ENCODE measurements at places on chromosomes 5 and 9.

GRCh38 chr9:1140057-1140456 is 89.9 kb downstream of the DMRT2 start:
- no peak for ATAC-seq

DNA sequence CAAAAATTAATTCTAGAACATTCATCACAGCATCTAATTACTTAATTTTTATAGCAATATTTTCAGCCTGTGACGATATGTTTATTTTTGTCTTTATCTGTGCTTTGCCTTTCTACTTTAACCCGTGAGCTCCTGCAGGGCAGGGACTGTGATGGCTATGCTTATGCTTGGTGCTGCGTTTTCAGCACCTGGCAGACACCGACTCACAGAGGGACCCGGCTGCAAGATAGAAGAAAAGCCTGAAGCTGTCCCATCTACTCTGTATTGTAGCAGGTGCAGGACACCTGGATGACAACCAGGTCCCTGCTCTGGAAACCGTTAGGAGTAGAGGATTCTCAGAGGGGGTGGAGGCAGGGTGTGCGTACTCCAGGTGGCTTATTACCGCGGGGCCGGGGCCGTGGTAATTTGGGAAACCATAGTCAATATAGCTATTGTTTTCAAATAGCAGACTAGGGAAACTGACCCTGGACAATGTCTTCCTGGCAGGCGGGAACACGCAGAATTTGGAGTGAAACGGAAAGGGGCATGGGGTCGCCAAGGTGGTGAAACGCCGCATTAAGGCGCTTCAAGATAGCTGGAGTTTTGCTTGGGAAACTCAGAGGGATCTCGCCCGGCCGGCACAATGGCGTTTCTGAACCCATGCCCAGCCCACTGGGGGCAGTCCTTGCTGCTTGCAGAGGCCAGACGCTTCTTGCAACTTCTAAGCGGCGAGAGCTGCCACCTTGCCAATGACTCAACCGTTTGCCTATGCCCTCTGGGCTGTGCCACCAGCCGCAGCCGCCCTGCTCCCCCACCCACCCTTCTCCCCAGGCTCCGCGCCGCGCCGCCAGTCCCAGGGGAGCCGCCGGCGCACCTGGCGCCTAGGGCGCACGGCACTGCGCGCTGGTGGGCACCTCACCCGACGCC is 140.1 kb upstream of the PALM2AKAP2 start:
- ATAC-seq, result peak; percentile 80

GRCh38 chr5:88195636-88196035 is 73.0 kb downstream of the TMEM161B start:
- no peak for ATAC-seq

DNA sequence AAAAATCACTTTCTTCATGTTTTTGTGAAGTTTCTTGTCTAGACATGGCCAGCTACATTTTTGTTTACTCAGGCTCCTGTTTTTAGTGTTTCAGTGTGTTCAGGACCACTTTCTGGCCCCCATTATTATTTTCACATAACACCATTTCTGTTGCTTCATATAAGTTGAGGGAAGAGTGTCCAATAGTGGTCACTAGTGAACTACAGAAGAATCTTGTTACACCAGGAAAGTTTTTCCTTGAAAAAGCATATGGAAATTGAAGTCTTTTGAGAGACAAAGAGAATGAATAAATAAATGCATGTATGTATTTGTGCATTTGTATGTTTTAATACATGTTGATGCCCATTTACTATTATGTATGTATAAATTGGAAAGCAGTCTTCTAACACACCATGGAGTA is 3.8 kb downstream of the ADAMTSL1 start:
- ATAC-seq, result no peak

DNA sequence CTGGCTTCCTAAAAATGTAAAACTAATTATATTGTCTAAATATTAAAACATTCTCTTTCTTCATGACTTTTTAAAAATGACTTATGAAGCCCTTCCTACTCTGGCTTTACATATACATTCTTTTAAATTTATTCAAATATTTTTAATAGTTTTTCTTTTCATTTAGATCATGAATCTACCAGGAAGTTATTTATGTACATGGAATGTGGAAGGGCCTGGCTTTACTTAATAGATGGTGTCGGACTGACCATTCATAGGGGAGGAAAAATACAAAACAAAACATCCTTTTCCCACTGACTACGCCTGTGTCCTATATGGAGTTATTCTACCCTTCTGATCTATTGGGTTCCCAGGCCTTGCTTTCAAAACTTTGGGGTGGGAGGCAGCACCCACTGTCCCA is 129.8 kb downstream of the MACROH2A1 start:
- peak; percentile 87 for ATAC-seq

DNA sequence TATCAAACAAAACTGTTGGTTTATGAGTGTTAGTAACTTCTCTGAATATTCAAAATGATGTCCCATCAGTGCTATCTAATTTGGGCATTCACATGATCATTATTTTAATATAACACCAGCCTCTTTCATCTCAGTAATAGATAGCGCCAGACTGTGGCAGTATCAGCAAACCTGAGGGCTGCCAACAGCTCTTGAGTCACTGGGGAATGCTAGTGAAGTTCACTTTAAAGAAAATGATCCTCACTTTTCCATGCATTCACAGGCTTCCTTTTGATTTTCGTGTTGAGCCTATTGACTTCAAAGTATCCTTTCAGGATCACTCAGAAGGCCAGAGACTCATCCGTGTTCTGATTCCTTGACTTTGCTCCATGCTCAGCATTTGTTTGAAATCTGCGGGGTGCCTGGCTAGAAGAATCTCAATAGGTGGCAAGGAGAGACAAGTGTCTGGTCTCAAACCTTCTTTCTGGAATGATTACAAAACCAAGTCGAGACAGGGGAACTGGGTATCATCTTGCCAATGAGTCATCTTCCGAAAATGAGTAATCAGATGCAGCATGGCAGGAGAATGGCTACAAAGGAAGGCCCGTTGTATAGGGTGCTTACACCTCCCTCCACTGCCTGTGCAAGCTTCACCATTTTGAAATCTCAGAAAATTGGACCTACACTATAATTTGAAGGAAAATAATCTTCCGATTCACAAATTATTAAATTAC is 509.1 kb downstream of the RASEF start:
- ATAC-seq, result peak; percentile 94

- no peak for ATAC-seq
Observed at GRCh38 chr5:180456792-180457191, 37.4 kb upstream of the CNOT6 start.

DNA sequence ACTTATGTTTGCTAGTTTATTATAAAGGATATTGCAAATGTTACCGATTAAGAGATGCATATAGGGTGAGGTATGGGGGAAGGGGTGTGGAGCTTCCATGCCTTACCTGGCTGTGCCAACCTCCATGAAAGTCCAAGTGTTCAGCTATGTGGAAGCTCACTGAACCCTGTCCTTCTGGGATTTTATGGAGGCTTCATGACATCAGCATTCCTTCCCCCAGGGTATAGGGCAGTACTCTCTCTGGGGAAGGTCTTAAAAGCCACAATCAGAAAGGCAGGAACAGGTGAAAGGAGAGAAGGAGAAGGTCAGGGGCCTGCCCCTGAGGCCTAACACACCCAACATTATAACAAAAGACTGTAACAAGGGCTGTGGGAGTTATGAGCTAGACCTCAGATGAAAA is 592.6 kb downstream of the PDE4D start:
- ATAC-seq, result no peak

GRCh38 chr5:167452136-167452535 is 839.3 kb upstream of the WWC1 start:
- ATAC-seq, result no peak

- ATAC-seq, result peak; percentile 12
Observed at GRCh38 chr9:122228568-122229484, at the start of gene LHX6. Gene LHX6 (minus strand): TSS chr9:122228957. CDS start chr9:122228740, 217 bp downstream.

GRCh38 chr5:66351813-66352212 is 207.7 kb downstream of the SREK1 start:
- no peak for ATAC-seq

GRCh38 chr9:1013021-1013420 is 36.6 kb downstream of the DMRT3 start:
- ATAC-seq, result no peak
